ENCODE measurements at places on chromosomes 7 and 10. TPM values are rescaled to one million over a fixed set of nuclear protein-coding genes. Genes with fewer than 3 reads are reported as not detected.

DNA sequence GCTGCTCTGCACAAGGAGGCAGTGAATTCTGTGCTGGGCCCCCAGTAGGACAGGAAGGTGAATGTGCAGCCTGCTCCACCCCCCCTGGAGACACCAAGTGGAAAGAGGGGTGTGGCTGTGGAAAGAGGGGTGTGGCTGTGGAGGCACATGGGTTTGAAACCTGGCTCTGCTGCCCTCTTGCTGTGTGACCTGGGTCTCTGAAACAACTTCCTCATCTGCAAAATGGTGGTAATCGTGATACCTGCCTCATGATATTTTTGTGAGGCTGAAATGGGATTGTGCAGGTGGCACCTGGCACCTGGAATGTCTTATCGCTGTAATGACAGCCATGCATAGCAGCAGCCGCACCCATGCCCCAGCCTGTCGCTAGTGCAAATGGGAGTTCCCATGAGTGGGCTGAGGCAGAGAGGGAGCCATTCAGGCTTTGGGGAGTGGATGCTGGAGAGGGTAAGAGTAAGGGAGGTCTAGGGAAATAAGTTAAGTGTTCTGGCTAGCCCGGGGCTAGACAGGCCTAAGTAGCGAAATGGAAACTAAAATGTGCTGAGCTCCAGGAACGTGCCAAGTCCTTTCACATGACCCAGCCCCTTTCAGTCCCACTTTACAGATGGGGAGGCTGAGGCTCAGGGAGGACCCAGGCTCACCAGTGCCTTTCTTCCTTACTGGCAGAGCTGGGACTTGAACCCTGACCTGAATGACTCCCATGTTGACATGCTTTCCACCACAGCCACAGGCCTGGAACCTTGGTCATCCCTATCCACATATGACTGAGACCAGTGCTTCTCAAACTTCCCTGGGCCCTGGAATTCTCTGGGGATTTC lies 35.0 kb downstream of the C10orf105 start:
- DNase-seq: no peak

DNA sequence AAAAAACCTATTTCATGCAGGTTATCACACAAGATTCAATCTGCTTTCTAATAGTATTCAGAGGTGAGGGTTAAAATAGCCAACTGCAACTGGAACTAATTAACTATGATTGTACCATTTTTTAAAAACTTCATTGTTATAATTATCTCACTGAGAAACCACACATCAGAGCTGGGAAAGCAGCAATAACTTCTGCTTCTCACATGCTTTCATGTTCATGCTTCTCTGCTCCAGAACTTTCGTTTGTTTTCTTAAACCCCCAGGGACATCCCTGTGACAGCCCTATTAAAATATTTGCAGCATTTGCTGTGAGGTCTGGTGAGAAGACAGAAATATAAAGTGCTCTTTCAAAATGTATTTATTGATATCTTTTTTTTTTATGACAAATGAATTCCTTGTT lies 389.0 kb upstream of the SORCS1 start:
- no peak for DNase-seq

DNA sequence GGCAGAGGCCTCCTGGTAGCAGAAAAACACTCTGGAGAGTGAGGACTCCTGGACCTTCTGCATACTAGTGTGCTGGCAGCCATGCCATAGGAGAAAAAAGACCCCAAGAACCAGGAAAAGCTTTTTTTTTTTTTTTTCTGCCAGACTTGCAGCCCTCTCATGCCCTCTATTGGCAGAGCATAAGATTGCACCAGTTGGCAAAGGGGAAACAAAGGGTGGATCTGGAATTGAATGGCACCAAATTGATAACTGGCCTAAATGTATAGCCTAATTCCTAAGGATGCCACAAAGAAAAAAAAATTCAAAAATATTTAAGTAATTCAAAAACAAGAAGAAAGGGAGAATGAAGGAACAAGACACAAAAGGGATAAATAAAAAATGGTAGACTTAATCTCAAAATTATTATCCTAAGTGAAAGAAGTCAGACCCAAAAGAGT lies 112.5 kb upstream of the GHITM start:
- DNase-seq: no peak

GRCh38 chr7:96962221-96962885 lies 43.0 kb upstream of the DLX6 start:
- no peak for DNase-seq

Gene PGAM2
- total RNA-seq: 7.9 TPM

Gene FOXI2
- 0.11 TPM for total RNA-seq
